ENCODE measurements at places on chromosomes 3 and 15. TPM values are rescaled to one million over a fixed set of nuclear protein-coding genes. Genes with fewer than 3 reads are reported as not detected.

The CX3CR1 gene
- 0.88 TPM for total RNA-seq

DNA sequence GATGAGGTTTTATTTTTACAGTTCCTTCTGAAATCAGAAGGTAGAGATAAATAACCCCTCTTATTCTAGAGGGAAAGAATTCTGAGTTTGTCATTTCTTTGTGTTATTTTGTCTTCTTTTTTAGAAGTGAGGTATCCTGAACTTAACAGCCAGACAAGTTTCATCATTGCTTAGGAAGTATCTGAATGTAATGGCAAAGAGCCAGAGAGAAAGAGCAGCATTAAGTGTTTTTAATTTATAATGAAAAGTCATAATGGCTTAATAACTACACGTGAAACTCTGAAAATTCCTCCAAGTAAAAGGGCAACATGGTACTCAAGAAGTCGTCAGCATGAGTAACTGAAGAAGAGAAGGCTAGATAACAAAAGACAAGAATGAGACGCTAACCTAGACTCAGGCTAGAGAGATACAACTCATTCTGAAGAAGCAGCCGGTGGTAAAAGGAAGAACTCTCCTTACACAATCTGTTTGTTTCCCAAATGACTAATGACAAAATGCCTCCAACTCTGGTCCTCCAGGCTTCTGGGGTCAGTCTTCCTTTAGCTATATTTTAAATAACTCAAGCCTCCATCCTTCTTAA is 116.2 kb upstream of the NECTIN3 start:
- no peak for DNase-seq

DNA sequence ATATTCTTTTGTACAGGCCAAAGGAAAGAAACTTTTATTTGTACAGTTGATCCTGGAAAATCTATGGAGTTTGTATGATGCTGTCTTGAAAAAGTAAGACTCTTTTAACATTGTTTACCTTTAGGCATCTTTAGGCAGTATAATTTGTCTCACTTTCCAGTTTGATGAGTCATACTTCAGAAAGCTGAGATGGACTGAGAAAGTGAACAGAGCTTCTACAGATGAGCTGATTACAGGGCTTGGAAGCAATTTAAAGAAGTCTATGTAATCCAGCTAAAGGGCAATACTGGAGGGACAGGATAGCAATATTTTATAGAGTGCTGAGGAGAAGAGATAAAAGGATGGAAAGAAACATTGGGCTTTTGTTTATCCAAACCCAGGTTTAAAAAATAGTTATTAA is 123.5 kb upstream of the GOLGA6L4 start:
- no peak for DNase-seq

The PLA2G4E gene
- total RNA-seq: not detected

DNA sequence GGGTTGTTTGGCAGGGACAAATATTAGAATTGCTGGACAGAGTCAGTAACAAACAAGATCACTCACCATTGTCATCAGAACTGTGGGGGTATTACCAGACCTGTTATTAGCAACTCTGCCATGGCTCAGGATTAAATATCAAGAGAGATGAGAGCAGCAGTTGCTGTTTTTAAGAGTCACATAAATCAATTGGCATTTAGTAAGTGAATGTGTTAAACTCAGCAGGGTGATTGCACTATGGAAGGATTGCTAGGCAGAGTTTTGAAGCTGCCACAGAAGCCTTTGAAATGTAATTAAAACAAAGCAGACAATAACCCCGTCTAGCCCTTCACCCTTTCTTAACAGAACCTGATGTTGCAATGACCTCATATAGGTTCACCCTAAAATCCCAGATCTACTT is 238.8 kb downstream of the GAP43 start:
- no peak for DNase-seq

- peak; percentile 26 for DNase-seq
Measured at GRCh38 chr15:76310475-76311099, 682 bp downstream of the ETFA start.

GRCh38 chr15:101244889-101245668 is 6.8 kb downstream of the CHSY1 start:
- no peak for DNase-seq

The SPTBN5 gene
- total RNA-seq: 0.14 TPM

- DNase-seq: no peak
Measured at GRCh38 chr15:55742498-55742926, 440 bp downstream of the PRTG start.

DNA sequence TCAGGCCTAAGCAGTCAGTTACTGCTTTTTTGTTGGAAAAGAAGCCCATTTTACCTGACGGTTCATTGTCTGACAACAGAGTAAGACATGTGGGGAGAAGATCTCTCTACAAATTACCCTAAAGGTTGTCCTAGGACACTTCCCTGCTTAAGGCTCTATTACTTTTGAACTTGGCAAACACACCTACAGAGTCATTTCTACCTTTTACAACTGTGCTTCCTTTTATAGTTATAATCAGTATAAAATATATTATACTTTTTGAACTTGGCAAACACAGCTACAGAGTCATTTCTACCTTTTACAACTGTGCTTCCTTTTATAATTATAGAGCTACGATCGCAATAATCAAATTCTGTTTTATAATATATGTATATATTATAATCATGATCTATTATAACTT is 215.0 kb downstream of the TPRG1 start:
- no peak for DNase-seq

- no peak for DNase-seq
Measured at GRCh38 chr3:45647148-45647619, 42.0 kb upstream of the SACM1L start.

DNA sequence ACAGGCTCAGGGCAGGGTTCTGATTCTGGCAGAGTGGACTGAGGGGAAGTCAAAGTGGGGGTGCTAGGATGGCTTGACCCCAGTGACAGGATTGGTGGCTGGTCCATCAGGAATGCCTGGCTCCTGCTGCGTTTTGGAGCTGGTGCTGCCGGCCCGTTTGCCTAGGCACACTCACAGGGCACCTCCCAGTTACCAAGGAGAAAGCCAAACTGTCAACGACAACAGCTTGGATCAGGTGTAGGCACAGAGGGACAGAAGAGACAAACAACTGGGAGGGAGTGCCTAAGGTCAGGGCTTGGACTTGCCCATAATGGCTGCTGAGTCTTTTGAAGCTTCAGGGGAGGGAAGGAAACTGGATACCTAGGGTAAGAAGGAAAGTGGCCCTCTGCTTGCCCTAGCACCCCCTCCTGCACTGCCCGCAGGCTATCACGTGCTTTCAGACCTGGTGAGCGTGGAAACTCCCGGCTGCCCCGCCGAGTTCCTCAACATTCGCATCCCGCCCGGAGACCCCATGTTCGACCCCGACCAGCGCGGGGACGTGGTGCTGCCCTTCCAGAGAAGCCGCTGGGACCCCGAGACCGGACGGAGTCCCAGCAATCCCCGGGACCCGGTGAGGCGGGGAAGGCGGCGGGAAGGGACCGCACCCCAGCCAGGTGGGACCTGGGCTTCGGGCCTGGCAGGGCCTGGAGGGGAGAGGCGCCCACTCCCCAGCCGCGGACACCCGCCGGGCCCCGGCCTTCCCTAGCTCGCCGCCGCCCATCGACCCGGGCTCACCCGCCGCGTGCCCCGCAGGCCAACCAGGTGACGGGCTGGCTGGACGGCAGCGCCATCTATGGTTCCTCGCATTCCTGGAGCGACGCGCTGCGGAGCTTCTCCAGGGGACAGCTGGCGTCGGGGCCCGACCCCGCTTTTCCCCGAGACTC is 5.1 kb downstream of the DUOX1 start:
- peak; percentile 26 for DNase-seq

DNA sequence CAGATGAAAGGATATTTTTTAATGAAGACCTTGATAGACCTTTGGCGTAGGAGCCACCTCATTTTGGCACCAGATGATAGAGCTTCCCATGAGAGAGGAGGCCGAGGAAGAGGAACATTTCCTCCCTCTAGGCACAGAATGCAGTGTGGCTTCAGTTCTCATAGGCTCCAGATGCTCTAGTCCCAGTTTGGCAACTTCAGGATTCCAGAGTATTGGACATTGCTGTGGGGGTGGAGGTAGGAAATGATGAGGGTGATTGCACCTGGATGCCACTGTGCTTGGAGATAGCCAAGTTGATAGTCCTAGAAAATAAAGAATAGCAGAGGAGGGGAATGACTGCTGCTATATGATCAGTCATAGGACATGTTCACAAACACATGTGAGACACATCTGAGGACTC is 58.3 kb upstream of the KY start:
- DNase-seq: no peak

DNA sequence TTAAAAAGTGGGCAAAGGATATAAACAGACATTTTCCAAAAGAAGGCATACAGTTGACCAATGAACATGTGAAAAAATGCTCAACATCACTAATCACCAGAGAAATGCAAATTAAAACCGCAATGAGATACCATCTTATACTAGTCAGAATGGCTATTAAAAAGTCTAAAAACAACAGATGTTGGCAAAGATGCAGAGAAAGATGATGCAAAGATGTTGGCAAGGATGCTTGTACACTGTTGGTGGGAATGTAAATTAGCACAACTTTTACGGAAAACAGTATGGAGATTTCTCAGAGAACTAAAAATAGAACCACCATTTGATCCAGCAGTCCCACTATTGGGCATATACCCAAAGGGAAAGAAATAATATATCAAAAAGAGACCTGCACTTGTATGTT is 53.5 kb downstream of the TLNRD1 start:
- DNase-seq: no peak

GRCh38 chr15:67805666-67806516 is 19.4 kb upstream of the SKOR1 start:
- DNase-seq: no peak

The MORC1 gene
- total RNA-seq: not detected

DNA sequence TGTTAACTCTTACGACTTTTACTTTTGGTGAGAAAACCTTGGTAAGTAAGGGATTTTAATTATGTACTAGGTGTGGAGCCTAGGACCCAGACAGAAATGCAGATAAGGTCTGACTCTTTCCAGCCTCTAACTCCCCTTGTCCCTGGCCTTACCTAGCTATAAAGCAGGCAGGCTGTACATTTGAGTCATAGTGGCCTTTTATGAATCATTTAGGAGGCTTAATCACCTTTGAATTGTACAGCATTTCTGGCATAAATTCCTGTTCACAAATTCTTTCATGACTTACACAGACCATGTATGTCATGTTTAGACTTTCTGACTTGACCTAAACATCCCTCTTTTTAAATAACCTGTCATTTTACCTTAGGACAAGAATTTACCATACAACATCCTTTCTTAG is 47.4 kb downstream of the CHCHD4 start:
- no peak for DNase-seq

GRCh38 chr15:52368402-52368801 is 72.8 kb upstream of the MYO5C start:
- no peak for DNase-seq

The TEX55 gene
- not detected for total RNA-seq

GRCh38 chr3:43784640-43785011 is 93.9 kb downstream of the ABHD5 start:
- no peak for DNase-seq

The CPB1 gene
- not detected for total RNA-seq

GRCh38 chr15:85707519-85708338 is 87.0 kb downstream of the KLHL25 start:
- peak; percentile 56 for DNase-seq

The SLC2A2 gene
- not detected for total RNA-seq

The NISCH gene
- total RNA-seq: 57.4 TPM

GRCh38 chr3:182527745-182528144 is 265.6 kb upstream of the ATP11B start:
- DNase-seq: no peak

- no peak for DNase-seq
Measured at GRCh38 chr3:65945480-65945879, 93.2 kb downstream of the MAGI1 start.

The INO80 gene
- 20.2 TPM for total RNA-seq

DNA sequence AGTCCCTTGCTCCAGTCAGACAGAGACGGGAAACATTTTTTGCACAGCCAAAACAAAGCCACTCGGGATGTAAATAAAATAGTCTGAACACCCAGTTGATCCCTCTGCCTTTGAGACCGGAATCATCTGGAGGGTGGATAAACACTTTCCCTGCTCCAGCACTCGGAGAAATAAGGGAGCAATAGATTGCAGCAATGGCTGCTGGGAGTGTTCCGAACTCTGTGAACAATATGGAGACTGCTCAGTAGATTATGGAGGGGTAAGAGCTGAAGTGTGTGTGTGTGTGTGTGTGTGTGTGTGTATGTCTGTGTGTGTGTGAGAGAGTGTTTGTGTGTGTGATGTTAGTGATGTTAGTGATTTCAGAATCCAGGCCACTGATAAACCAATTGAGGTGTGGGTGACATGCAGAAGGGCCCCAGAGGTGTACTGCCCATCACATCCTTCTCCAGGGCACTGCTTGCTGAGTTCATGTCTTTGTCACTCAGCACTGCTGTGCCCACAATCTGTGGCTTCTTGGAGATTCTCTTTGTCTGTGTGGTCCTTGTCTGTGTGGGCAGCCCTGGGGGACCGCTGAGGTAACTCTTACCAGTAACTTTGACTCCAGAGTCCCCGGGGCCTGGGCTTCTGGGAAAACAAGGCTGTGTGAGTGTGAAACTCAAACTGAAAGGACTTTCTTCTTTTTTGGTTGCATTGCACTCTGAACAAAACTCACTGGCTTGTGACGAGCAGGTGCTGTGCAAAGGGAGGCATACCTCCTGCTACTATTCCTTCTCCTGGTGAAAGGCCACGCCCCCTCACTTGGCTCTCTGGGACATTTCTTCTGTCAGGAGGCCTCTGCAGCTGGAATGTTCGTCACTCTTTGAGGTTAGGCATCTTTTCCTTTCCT is 23.0 kb downstream of the CRYGS start:
- peak; percentile 78 for DNase-seq

DNA sequence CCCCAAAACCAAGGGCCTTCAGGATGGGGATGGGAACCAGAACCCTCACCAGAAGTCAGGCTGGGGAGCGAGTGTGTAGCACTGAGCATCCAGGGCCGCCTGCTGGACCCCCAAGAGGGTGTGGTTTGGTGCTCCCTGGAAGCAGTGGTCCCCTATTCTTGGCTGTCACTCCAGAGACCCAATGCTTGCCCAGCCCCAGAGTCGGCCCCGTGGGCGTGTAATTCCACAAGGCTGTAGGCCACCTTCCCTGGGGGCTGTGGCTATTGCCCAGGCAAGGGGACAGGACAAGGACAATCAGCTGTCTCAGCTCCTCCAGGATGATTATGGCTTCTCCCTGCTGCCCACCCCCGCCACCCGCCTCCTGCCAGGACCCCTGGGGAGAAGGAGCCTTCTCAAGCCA is 14.5 kb downstream of the IGDCC3 start:
- no peak for DNase-seq

The NFKBIZ gene
- total RNA-seq: 62.1 TPM

GRCh38 chr3:27590437-27591298 is 106.5 kb upstream of the SLC4A7 start:
- DNase-seq: peak; percentile 10

The DISP2 gene
- total RNA-seq: 0.20 TPM

- no peak for DNase-seq
Measured at GRCh38 chr15:83764201-83764838, 110.4 kb downstream of the ADAMTSL3 start.

DNA sequence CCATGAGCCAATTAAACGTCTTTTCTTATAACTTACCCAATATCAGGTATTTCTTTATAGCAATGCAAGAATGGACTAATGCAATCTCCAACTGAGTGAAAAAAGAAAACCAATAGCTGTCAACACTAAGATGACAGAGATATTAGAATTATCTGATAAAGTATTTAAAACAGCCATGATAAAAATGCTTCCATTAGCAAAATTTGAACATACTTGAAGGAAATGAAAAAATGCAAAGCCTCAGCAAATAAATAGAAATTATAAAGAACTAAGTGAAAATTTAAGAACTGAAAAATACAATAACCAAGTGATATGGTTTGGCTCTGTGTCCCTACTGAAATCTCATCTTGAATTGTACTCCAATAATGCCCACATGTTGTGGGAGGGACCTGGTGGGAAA is 99.6 kb downstream of the BOC start:
- no peak for DNase-seq
